ENCODE measurements at places on chromosomes 2 and 18. TPM values are rescaled to one million over a fixed set of nuclear protein-coding genes. Genes with fewer than 3 reads are reported as not detected.

Gene REL
- 8.9 TPM for total RNA-seq

Gene LHCGR
- not detected for total RNA-seq

Gene MAP2
- 2.1 TPM for total RNA-seq

Gene ACAA2
- total RNA-seq: 6.5 TPM

Gene MTCL1
- 58.8 TPM for total RNA-seq

Gene PTPRN
- total RNA-seq: not detected

Gene NCKAP5
- total RNA-seq: 3.2 TPM

Gene CABYR
- total RNA-seq: 5.4 TPM

Gene SCYGR4
- not detected for total RNA-seq

Gene TBC1D8
- total RNA-seq: 39.7 TPM

Gene ZC3H6
- total RNA-seq: 1.3 TPM

Gene RASGRP3
- 0.52 TPM for total RNA-seq

Gene PTPRM
- total RNA-seq: 45.6 TPM

Gene SAG
- not detected for total RNA-seq

Gene SIX3
- total RNA-seq: 0.07 TPM

DNA sequence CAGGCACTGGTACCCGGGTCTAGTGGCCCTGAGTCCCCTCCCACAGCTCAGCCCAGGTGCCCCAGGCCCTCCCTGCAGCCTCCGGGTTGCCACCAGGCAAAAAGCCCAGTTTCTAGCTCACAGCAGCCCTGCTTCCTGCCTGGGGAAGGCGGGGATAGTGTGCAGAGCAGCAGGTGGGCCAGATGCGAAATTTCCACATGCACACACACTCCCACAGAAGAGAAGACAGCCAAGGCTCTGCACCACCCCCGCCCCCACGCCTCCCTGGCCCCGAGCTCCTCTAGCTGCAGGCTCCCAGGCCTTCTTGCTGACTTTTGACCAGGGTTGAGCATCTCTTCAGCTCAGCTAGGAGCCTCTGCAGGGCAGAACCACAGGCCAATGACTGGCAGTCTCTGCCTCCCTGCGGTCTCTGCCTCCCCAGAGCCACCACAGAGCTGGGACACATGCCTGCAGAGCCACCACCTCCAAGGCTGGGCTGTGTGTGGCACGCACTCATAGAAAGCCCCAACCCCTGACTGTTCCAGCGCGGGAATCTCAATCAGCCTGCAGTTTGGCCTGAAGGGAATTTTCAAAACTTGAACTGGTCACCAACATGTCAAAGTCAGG is 7.2 kb downstream of the SLC66A2 start:
- DNase-seq: no peak

DNA sequence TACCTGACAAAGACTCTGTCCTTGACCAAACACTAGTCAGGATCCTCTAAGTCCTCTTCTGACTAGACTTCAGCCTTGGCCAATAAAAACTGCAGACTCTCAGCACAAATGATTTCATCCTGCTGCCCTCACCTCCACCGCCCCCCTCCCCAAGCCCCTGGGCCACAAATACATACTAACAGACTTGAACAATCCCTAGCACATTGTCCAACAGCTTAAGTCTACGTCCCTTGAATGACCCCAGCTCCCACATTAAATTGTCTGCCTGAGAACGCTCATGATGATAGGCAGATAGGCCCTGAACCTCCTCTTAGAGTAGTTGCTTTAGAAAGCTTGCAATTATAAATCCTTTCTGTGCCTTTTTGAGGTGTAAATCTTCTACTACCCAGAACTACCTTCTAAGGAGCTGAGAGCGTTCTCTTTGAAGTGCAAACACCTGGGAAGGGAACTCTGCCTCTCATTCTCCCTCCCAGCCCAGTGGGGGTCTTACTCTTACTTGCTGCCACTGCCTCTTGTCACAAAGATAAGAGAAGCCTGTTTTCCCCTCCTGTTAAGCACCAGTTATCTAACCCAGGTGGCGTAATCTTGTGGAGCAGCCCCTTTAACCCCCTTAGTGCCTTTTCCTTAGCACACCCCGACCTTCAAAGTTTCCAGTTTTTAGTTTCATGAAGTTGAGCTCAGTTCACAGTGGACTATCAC is 1225.6 kb downstream of the LRP1B start:
- DNase-seq: no peak

DNA sequence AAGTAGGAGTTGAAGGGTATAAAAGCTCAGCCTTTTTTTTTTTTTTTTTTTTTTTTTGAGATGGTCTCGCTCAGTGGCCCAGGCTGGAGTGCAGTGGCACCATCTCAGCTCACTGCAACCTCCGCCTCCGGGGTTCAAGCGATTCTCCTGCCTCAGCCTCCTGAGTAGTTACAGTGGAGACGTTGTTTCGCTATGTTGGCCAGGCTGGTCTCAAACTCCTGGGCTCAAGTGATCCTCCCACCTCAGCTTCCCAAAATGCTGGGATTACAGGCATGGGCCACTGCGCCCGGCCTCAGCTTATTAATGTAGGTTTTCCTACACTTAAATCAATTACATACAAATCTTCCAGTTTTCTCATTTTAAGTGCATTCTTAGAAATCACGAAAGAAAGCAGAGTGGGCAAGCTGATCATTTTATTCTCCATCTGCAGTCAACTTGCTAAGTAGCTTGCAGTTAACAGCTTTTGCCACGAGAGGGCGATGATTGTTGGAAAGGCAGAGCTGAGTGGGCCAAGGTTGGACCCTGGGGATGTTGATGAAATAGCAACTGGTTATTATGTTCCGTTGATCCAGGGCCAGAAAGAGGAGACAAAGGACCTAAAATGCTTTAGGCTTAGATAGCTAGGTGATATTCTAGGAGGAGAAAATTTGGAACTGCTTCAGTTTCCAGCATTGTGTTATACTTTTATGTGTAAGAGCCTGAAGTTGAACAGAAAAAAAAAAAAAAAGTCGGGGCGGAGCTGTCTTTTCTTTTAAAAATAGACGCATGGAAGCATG is 234.4 kb upstream of the EPAS1 start:
- peak; percentile 92 for DNase-seq

DNA sequence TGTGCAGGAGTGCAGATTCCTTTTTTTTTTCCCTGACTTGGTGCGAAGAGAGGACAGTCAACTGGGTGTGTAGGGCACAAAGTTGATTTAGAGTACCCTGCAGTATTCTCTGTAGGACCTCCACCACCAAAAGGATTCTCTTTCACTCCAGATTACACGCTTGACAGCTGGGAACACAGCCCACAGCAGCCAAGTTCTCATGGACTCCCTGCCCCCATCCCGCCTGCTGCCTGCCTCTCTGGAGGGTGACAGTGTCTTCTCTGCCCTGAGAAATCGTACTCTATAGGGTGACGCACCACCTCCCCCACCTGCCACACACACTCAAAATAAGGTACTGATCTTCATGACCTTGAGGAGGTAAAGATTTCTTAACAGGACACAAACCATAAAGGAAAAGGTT is 26.6 kb upstream of the IHH start:
- DNase-seq: no peak

DNA sequence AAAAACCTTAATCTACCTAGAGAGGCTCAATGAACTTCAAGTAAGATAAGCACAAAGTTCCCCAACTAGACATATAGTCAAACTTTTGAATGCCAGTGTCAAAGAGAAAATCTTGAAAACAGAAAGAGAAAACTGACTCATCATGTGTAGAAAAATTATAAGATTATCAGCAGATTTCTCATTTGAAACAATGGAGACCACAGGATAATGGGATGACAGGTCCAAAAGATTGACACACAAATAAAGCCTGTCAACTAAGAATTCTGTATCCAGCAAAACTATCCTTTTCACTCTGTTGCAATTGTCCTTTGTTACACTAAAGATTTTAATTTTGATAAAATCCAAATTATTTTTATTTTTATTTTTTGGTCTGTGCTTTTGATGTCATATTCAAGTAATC is 61.6 kb downstream of the COPS8 start:
- no peak for DNase-seq

- no peak for DNase-seq
These were observed 552.8 kb upstream of the NRP2 start for GRCh38 chr2:205129531-205129930.

- DNase-seq: no peak
These were observed 565.1 kb downstream of the ARHGAP15 start for GRCh38 chr2:143694335-143694734.

GRCh38 chr18:59575995-59576394 is 121.2 kb downstream of the CCBE1 start:
- DNase-seq: peak; percentile 9

GRCh38 chr2:226847090-226847489 is 11.2 kb downstream of the RHBDD1 start:
- no peak for DNase-seq

DNA sequence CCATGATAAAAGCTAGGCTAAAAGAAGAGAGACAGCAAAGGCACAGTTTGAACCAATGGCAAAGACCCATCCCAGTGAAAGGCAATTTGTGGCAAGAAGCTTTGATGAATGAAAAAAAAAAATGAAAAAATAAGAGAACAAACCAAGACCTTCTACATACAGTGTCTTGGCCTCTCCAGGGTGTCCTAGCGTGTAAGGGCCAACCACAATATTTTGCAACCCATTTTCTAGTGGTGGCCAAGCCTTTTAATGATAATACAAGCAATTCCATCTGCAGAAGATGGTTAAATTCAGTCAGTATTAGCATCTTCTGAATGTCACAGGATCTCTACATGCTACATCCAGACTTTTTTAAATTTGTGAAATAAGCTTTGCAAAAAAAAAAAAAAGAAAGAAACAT is 270.4 kb downstream of the LRATD1 start:
- DNase-seq: no peak

GRCh38 chr2:85048534-85048933 is 77.6 kb downstream of the KCMF1 start:
- no peak for DNase-seq

DNA sequence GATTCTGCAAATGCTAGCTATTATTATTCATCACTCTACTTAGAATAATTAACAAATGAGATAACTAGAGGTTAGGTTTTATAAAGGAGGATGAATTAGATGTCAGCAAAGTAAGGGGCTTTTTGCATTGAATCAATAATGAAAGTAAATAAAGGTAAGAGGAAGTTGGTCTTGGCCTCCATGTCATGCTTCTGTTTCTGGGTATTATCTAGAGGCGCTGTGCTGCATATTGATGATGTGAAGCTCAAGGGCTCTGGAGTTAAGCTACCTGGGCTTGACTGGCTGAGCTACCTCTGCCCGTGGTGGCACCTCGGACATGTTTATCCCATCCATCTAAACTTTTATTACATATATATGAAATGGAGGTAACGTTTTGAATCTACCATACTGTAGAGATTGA is 350.9 kb downstream of the PARD3B start:
- no peak for DNase-seq

DNA sequence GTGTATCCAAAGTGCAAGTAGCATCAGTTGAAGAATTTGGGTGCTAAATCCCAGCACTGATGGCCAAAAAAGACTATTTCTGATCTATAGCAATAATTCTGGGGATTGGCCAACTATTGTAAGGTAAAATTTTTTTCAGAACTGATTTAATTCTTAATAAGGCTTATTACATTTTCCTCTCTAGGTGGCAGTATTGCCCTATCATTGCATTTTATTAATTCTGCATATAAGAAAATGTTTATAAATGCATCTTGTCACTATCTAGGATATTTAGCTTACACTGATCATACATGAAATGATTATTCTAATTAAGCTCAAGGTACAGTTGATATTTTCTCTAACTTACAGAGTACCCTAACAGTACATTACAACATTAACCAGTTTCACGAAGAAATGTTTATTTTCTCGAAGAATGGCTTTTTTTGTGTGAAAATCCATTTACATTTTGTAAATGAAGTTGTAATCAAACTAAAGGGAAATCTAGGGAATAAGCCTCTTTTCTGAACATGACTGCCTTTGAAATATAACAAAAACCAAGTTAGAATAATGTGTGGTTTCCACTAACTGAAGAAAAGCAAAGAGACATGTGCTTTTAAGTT is 11.0 kb downstream of the TTN start:
- DNase-seq: peak; percentile 82

- no peak for DNase-seq
These were observed 16.6 kb downstream of the CFLAR start for GRCh38 chr2:201132518-201132917.

DNA sequence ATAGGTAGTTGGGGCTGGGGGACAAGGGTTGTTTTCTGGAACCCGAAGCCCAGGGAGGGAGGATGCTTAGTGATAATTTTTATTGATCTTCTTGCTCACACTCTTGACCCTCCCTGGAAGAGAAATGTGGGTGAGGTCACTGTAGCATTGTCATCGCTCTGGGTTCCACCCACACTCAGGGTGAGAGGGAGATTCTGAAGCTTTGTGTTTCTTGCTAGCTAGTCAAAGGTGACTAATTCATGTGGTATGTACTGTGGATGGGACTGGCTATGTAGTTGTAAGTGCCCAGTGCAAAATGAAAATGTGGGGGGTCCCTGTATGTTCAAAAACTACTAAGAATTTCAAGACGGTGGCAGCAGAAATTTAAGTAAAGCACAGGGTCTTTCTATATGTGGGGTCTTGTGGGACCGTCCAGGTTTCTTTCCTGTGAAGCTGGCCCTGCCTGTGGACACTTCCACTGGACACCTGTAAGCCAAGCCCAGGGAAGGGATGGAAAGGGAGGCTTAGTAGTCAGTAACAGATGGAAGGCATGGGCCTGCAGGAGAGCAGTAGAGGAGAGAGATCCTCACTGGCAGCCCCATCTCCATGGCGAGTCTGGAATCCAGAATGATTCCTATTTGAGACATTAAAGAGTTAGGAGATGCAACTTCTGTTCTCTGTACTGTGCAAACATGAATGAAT is 35.0 kb downstream of the TSN start:
- peak; percentile 93 for DNase-seq

GRCh38 chr2:144183727-144184126 is 336.2 kb downstream of the ZEB2 start:
- no peak for DNase-seq

GRCh38 chr2:161975062-161975812 is 98.8 kb downstream of the DPP4 start:
- peak; percentile 5 for DNase-seq

- DNase-seq: no peak
These were observed 5.2 kb upstream of the SKA1 start for GRCh38 chr18:50369672-50370071.

GRCh38 chr2:82320296-82320695 is 2015.7 kb upstream of the LRRTM1 start:
- DNase-seq: no peak

- peak; percentile 11 for DNase-seq
These were observed 1200.4 kb upstream of the CDH2 start for GRCh38 chr18:29377346-29377745.

DNA sequence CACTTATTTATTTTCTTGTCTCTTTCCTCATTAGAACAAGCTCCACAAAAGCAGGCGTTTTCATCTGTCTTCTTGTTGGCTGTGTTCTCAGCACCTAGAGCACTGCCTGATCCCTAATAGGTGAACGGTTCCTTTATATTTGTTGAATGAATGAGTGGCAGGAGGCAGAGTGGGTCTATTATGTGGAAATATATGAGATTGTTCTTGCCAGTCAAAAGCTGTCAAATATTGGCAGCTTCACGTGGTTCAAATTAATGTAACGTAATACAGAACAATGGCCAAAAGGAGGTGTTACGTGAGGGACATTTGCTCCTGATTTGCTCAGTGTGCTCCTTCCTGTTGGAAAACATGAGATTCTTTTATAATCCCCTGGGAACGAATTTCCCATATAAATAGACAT is 8.5 kb upstream of the ARHGAP25 start:
- DNase-seq: no peak

GRCh38 chr2:64454386-64455332 is 697 bp downstream of the LGALSL start:
- DNase-seq: peak; percentile 49
